H1 (cell line): ENCODE measurements at places on chromosomes 6 and 20.

- peak; percentile 41 for DNase-seq
Measured at GRCh38 chr6:33822575-33823395, 19.0 kb upstream of the MLN start.

DNA sequence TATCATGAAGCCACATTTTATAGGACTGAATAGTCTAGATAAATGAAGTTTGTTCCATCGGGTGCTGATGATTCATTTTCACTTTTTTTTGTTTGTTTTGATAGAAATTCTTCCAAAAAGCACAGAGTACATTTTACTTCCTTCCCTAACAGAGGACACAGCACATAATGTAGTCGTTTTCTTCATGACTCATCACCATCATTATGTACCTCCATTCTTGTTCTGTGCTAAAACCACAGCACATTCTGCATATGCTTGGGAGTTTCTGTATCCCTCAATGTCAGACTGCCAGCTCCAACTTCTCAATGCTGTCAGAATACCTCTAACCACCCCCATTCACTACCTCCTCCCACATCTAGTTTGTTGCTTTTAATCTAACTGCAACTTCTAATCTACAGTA lies 1004.9 kb upstream of the ADGRB3 start:
- DNase-seq = no peak

GRCh38 chr20:62338294-62338620 lies 28.9 kb downstream of the LAMA5 start:
- no peak for DNase-seq

DNA sequence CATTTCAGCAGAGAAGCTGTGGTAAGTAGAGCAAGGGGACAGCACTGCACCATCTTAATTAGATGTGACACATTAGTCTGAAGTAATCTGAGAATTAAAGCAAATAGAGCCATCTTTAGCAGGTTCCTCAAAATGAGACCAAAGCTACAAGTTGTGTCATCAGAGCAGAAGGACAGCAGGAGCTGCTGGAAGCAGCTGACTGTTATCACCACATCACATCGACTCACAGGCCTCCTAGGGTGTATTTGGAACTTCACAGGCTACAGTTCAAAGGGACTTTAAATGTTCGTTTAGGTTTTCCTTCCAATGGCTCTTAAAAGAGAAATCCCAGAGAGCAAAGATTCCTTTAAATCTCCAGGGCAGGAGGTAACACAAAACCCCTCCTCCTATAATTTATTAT lies 69.5 kb downstream of the LCA5 start:
- no peak for DNase-seq

- no peak for DNase-seq
Measured at GRCh38 chr6:158646023-158646910, 1.7 kb upstream of the DYNLT1 start.

- DNase-seq = no peak
Measured at GRCh38 chr6:32194825-32195651, 2.6 kb upstream of the GPSM3 start.

- no peak for DNase-seq
Measured at GRCh38 chr6:99560668-99561067, 7.8 kb downstream of the CCNC start.

DNA sequence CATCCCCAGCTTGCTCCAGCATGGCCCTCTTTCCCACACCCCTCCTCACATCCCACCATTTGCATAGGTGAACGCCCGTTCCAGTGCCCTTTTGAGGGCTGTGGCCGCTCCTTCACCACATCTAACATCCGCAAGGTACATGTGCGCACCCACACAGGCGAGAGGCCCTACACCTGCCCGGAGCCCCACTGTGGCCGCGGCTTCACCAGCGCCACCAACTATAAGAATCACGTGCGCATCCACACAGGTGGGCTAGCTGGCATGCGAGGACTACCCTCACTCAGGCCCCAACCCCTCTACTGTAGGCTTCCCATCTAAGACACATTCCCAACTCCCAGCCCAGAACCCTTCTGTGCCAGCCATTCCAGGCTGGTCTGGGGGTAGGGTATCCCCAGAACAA lies 6.1 kb upstream of the DEF6 start:
- DNase-seq = no peak

DNA sequence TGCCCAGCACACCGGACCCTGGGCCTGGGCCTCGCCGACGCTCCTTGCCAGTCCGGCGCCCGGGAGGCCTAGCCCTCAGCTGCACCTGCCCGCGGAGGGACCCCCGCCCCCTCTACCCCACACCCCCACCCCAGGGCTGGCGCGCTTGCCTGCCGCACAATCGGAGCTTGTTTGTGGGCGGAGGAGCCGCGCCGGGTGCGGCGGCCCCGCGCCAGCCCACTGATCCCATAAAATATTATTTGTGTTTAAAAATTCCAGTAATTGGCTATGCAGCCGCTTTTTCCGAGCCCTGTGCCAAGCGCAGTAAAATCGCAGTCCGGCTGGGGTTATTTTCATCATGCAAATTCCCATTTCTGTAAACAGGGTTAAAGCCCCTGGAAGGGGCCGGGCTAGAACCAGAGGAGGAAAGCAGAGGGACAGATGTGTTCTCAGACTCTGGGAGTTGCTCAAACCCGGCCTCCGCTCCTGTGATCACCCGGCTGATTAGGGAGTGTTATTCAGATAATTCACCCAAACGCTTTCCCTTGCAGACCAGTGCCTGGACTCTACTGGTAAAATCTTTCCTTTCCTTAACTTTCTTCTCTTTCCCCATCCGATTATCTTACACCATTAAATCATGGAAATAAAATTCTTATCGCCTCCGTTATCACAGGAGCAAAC lies 93.1 kb downstream of the NCR2 start:
- no peak for DNase-seq

DNA sequence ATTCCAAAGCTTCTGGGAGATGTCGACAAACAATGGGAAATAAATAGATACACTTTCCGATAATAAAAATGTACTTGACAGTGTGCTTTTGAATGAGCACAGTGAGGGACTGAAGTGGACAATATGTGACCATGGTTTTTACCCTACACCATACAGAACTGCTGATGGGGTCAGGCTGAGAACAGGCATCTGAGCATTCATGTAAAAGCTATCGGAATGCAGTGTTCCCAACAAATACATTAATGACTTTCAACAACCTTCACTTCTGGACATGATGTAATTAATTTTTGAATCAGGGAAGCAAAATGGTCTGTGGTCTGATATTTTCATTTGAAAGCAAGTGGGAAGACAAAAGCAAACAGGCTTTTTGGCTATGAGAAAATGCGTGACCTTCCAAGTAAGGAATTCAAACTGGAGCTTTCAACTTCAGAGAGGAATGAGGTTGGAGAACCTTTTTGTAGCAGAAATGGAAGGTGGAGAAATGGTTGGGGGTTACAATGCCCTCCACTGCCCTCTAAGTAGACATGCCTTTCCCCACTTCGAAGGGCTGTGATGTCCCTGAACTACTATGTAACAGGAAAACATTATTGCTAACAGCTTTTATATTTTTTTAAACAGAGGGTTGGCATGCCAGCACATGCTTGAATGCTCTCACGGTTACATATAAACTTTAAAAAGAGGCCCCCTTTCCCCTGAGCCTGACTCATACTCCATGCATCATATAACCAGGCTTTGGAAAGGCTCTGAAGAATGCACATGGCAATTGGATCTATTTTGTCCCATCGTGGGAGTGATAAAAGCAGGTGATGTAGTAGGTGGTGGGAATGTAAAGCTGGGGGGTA lies 203.5 kb upstream of the CITED2 start:
- DNase-seq = no peak

DNA sequence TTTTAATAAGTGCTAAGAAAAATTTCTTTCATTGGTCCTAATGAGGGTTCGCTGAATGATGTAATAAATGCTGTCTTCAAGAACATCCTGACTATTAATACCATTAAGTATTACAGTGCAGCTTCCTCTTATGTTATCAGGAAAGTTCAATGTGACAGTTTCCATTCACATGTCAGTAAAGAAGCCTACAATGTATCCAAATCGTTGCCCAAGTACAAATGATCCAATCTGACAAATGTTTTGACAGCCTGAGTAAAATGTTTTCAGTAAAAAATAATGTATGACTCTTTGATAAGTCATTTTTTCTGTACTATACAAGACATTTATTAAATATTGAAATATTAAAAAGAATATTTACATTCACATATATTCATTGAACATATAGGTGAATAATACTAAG lies 496.1 kb upstream of the MANEA start:
- DNase-seq = no peak

GRCh38 chr6:129329678-129330077 lies 380.3 kb downstream of the ARHGAP18 start:
- DNase-seq = no peak

- no peak for DNase-seq
Measured at GRCh38 chr20:54619181-54619580, 143.8 kb downstream of the DOK5 start.

DNA sequence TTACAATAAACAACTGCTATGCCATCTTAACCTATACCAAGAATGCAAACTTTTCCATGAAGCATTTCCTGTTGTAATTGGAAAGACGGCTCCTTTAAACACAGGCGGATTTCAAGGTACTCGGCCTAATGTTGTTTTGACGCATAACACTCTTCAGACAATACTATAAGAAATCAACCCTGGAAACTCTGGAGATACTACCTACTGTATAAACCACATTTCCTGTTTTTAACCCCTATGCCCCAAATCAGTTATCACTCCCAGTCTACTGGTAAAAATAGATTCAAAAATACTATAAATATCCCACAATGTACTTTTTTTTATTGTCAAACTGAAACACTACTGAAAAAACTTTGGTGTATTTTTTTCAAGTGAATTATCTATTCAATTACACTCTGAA lies 118.1 kb downstream of the IRF4 start:
- no peak for DNase-seq

DNA sequence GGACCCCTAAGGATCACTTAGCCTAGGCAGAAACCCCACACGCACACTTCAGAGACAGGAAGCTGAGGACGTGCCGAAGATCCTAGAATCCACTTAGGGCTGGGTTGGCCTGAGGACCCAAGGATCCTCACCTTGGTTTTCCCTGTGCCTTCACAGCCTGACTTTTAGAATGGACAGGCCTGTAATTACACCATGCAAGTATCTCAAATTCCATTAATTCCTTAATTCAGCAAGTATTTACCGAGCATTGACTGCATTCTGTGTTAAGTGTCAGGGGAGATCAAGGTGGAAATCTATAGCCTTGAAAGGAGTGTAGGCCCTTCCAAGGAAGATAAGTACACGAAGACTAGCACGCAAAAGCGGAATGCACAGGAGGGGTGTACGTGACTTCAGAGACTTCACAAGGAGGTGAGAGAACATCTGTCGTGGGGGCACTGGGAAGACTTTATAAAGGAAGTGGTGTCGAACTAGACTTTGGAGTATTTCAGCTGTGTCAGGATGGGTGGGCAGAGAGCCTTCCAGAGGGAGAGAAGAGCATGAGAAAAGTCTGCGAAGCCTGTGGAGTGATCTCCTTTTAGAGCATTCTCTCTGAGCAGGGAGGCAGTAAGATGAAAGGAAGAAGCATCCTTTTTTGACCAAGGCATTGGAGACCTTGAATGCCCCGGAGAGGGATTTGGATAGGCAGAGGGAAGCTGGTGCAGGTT lies 4.0 kb downstream of the DSP start:
- DNase-seq = no peak

- peak; percentile 75 for DNase-seq
Measured at GRCh38 chr6:42901538-42901957, 14.3 kb upstream of the PTCRA start.

GRCh38 chr6:158815907-158816306 lies 3.3 kb downstream of the EZR start:
- no peak for DNase-seq

- no peak for DNase-seq
Measured at GRCh38 chr6:6942831-6943230, 164.9 kb upstream of the RREB1 start.

GRCh38 chr6:9732056-9732455 lies 682.8 kb downstream of the TFAP2A start:
- no peak for DNase-seq

GRCh38 chr20:235891-236290 lies 8.8 kb downstream of the DEFB129 start:
- DNase-seq = no peak

DNA sequence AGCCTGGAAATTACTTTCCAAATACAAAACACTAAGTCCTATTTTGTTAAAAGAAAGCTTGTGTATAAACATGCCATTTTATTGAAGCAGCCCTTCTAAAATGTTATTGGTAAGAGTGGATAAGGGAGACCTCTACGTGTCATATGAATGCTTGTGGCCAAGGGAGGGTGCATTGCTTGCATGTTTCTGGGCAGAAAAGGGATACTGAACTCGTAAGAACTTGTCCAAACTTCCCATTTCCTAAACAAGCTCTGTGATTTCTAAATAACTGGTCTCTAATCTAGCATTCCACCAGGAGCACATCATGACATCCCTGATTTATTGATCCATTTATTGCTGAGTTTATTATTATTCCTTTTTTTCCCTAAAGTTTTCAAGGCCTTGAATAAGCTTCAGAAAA lies 474.1 kb downstream of the CD109 start:
- no peak for DNase-seq

DNA sequence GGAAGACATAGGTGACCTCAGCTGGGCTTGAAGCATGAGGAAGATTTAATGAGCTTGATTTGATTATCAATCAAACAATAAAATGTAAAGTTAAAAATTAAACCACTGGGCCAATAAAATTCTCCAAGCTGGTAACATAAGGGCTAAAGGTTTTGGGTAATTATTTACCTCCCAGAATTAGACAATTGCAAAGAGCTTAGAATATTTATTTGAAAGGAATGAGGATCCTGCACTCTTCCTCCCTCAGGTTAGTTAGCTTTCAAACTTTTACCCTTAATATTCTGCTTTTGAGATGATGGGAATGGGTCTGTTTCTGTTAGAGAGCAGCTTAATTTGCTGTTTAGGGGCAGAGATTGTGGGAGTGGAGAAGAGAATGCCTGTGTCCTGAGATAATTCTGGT lies at the start of gene SLC17A4:
TSS of gene SLC17A4 (plus strand) at position 208 of the 400 bp plus-strand sequence. CDS start 7,221 bp downstream, outside the sequence.
- no peak for DNase-seq

DNA sequence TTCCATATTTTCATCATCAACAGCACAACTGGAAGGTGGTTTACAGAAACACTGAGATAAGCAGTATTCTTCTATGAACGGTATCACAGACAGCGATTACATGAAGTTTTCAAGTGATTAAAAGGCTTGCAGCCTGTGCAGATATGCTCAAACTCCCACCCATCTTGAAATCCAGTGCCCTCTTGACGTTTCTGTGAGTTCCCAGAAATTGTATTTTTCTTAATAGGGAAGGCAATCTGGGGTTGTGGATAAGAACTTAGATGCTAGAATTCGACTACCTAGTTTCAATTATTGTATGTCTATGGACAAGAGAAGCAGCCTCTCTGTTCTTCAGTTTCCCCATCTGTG lies 290.3 kb downstream of the ZNF217 start:
- no peak for DNase-seq

- no peak for DNase-seq
Measured at GRCh38 chr6:1435806-1436205, 46.4 kb downstream of the FOXF2 start.

- no peak for DNase-seq
Measured at GRCh38 chr6:42185597-42185996, 9.2 kb downstream of the GUCA1B start.

GRCh38 chr6:22248513-22249308 lies 48.1 kb downstream of the PRL start:
- DNase-seq = no peak

DNA sequence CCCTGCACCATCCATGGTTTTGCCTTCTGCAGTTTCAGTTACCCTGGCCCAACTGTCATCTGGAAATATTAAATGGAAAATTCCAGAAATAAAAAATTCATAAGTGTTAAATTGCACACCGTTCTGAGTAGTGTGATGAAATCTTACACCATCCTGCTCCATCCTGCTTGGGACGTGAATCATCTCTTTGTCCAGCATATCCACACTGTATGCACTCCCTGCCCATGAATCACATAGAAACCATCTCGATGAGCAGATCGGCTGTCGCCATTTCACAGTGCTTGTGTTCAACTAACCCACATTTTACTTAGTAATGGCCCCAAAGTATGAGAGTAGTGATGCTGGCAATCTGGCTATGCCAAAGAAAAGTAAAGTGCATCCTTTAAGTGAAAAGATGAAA lies 105.9 kb upstream of the ID4 start:
- no peak for DNase-seq
